Activated CD8-positive, alpha-beta T cell treated with anti-CD3 and anti-CD28 coated beads for 36 hours (primary cell): ENCODE measurements at places on chromosomes 3 and 15. TPM values are rescaled to one million over a fixed set of nuclear protein-coding genes. Genes with fewer than 3 reads are reported as not detected.

GRCh38 chr3:107589454-107589853 is 66.7 kb downstream of the BBX start:
- H3K27ac ChIP-seq = peak overlapping the region; percentile 0
- peaks cover 4% of the 10 kb centered on the region for H3K36me3 ChIP-seq
- H3K27me3 ChIP-seq = no peaks in the 10 kb centered on the region
- DNase-seq = no peak
- H3K4me1 ChIP-seq = peaks cover 23% of the 10 kb centered on the region

The RPL35A gene
- 1,685 TPM for total RNA-seq

The VIPR1 gene
- total RNA-seq = 8.5 TPM

- no peak for DNase-seq
- no peaks in the 10 kb centered on the region for H3K36me3 ChIP-seq
- no peak overlapping the region for H3K4me3 ChIP-seq
- peaks cover 2% of the 10 kb centered on the region for H3K27me3 ChIP-seq
- no peaks in the 10 kb centered on the region for H3K4me1 ChIP-seq
- no peak overlapping the region for H3K27ac ChIP-seq
Measured at GRCh38 chr3:195033531-195034091, 237.3 kb downstream of the XXYLT1 start.

- H3K36me3 ChIP-seq = peaks cover 6% of the 10 kb centered on the region
- H3K4me3 ChIP-seq = no peak overlapping the region
- H3K4me1 ChIP-seq = peaks cover 38% of the 10 kb centered on the region
Measured at GRCh38 chr15:101129851-101130380, 121.9 kb downstream of the CHSY1 start.

The PRR20G gene
- not detected for total RNA-seq

DNA sequence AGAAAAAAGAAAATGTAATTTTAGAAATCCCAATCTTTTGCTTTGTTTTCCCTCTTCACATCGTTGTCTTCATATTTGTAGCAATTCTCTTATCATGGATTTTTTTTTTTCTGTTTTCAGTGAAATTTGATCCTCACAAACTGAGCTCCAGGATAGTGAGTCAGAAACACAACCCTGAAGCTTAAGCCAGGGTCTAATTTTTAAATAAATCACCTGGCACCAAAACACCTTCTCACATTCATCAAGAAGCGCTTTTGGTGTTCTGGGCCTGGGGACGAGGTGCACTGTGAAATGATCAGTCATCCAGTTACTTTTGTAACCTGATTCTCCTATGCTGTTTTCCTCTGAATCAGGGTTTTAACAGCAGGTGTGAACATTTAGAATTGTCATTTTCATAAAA is 87.7 kb downstream of the REC114 start:
- no peak overlapping the region for H3K27ac ChIP-seq
- peaks cover 1% of the 10 kb centered on the region for H3K27me3 ChIP-seq
- no peaks in the 10 kb centered on the region for H3K4me1 ChIP-seq
- no peak overlapping the region for H3K4me3 ChIP-seq

The GOLGA6A gene
- not detected for total RNA-seq

DNA sequence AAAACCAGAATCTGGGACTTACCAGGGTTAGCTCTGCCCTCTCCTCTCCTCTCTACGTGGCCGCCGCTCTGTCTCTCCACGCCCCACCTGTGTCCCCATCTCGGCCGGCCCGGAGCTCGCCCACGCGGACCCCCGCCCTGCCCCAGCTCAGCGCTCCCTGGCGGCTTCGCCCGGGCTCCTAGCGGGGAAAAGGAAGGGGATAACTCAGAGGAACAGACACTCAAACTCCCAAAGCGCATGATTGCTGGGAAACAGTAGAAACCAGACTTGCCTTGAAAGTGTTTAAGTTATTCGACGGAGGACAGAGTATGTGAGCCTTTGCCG is 5.4 kb downstream of the ISL2 start:
- H3K4me3 ChIP-seq = peak overlapping the region; percentile 47
- H3K4me1 ChIP-seq = peaks cover 43% of the 10 kb centered on the region
- no peak for DNase-seq
- H3K27ac ChIP-seq = no peak overlapping the region

- no peak for DNase-seq
- no peak overlapping the region for H3K27ac ChIP-seq
- H3K27me3 ChIP-seq = peaks cover 26% of the 10 kb centered on the region
- H3K36me3 ChIP-seq = no peaks in the 10 kb centered on the region
- no peak overlapping the region for H3K4me3 ChIP-seq
Measured at GRCh38 chr15:57595011-57595866, 3.5 kb downstream of the MYZAP start.

The ZNF639 gene
- total RNA-seq = 35.4 TPM

DNA sequence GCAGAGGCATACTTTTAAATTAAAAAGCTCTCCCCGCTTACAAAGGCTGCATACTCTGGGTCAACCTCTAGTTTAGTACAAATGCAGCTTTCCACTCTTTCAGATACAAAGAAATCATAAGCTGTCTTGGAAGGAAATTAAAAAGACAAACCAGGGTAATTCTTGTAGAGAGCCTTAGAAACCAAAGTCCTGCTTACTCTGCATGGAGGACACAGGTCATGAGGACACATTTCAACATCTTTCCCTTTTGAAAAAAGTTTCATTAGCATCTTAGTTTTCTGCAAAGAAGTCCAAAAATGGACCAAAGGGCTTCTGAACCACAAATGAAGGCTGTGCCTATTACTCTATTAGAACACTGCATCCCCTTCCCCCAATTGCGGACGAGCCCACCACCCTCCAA is 50.5 kb upstream of the WNT5A start:
- no peak for DNase-seq
- no peaks in the 10 kb centered on the region for H3K4me1 ChIP-seq

GRCh38 chr3:7568526-7569184 is 707.7 kb downstream of the GRM7 start:
- no peaks in the 10 kb centered on the region for H3K4me1 ChIP-seq
- DNase-seq = no peak
- H3K27ac ChIP-seq = no peak overlapping the region
- no peak overlapping the region for H3K4me3 ChIP-seq
- no peaks in the 10 kb centered on the region for H3K27me3 ChIP-seq
- no peaks in the 10 kb centered on the region for H3K36me3 ChIP-seq

DNA sequence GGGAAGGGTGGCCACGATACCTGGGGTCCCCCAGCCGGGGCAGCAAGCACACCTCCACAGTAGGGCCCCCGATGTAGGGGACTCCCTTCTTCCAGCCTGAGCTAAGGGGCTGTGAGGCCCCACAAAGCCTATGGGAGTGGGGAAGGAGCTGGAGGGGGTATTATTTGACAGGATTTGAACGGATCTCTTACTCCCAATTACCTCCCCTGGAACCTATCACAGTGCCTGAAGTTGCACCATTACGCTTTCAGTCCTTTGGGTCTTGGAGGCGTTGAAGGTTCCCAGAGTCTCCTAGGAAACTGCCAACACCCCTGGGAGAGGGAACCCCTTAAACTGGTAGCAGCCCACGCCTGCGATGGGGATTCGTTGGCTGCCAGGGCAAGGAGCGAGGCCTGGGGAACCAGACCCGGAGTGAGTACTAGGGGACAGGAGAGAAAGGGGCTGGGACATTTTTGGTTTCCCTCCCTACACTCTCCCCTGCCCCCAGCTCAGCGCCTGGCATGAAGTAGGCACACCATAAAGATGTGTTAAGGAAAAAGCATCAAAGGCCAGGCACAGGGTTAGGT is 409 bp upstream of the LHFPL4 start:
- H3K4me1 ChIP-seq = peaks cover 5% of the 10 kb centered on the region
- H3K27me3 ChIP-seq = peaks cover 42% of the 10 kb centered on the region
- peaks cover 2% of the 10 kb centered on the region for H3K36me3 ChIP-seq
- H3K4me3 ChIP-seq = no peak overlapping the region

GRCh38 chr15:77901921-77902750 is 175.4 kb downstream of the TBC1D2B start:
- H3K27ac ChIP-seq = no peak overlapping the region
- H3K4me3 ChIP-seq = no peak overlapping the region
- no peaks in the 10 kb centered on the region for H3K27me3 ChIP-seq
- H3K36me3 ChIP-seq = no peaks in the 10 kb centered on the region
- no peaks in the 10 kb centered on the region for H3K4me1 ChIP-seq

The GOLGA8N gene
- total RNA-seq = 7.4 TPM

- no peaks in the 10 kb centered on the region for H3K27me3 ChIP-seq
- H3K4me1 ChIP-seq = peaks cover 26% of the 10 kb centered on the region
- H3K4me3 ChIP-seq = no peak overlapping the region
- no peak for DNase-seq
- H3K27ac ChIP-seq = peak overlapping the region; percentile 33
Measured at GRCh38 chr3:20057612-20058180, 17.4 kb downstream of the KAT2B start.

DNA sequence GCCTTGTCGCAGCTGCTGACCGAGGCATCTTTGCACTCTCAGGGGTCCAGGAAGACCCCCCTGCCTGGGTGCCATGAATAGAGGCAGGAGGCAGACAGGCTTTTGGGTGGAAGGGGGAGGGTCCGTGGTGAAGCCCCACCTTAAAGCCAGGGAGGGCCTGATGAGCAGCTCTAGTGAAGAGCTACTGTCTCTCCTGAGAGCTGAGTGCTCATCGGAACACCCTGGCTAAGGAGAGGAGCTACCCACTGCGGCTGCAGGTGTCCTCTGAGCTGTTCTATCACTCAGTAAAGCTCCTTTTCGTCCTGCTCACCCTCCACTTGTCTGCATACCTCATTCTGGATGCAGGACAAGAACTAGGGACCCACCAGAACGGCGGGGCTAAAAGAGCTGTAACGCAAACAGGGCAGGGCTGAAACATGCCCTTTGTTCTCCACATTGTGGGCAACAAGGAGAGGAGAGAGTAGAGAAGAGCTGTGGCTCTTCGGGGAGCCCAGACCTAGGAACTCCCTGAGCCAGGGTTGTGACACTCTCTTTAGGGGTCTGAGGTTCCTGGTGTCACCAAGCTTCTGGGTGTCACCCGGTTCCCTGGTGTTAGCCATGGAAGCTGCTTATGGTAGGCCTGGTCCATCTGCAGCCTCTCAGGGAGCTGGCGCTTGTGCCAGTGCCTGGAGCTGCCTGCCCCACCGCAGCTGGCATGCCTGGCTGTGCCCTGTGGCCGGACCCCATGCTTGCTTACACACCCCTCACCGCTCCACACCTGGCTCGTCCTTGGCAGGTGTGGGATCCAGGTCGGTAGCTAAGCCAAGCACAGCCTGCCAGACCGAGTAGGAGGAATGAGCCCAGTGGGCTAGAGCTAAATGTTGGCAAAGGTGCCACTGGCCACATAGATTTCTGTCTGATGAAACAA is 26.2 kb upstream of the TFG start:
- no peak overlapping the region for H3K27ac ChIP-seq
- H3K36me3 ChIP-seq = peaks cover 26% of the 10 kb centered on the region
- no peaks in the 10 kb centered on the region for H3K4me1 ChIP-seq
- H3K27me3 ChIP-seq = no peaks in the 10 kb centered on the region
- DNase-seq = no peak

GRCh38 chr3:21682206-21682605 is 68.8 kb downstream of the ZNF385D start:
- H3K4me1 ChIP-seq = no peaks in the 10 kb centered on the region
- no peaks in the 10 kb centered on the region for H3K27me3 ChIP-seq
- no peaks in the 10 kb centered on the region for H3K36me3 ChIP-seq
- H3K27ac ChIP-seq = no peak overlapping the region

DNA sequence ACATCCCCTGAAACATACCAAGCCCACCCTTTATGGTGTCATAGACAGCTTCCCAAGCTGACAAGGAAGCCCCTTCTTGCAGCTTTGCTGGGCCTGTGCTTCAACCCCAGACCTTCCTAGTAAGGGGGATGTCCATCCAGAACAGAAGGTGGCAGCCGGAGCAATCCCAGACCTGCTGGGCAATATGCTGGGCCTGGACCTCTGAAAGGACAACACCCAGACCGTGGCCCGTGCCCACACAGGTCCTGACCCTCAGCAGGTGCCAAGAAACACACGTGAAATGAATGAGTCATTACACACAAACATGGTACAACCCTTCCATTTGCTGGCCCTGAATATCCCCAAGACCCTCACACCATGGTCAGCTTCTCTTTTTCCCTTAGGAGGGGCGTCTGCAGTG is 19.8 kb upstream of the VILL start:
- H3K36me3 ChIP-seq = no peaks in the 10 kb centered on the region
- no peak for DNase-seq
- no peak overlapping the region for H3K4me3 ChIP-seq
- no peak overlapping the region for H3K27ac ChIP-seq
- H3K27me3 ChIP-seq = no peaks in the 10 kb centered on the region

GRCh38 chr3:179083977-179084376 is 12.4 kb upstream of the ZMAT3 start:
- H3K4me3 ChIP-seq = no peak overlapping the region
- H3K27ac ChIP-seq = no peak overlapping the region
- DNase-seq = no peak
- H3K27me3 ChIP-seq = peaks cover 2% of the 10 kb centered on the region
- H3K4me1 ChIP-seq = peaks cover 13% of the 10 kb centered on the region

GRCh38 chr3:111904376-111905241 is 45.5 kb downstream of the PHLDB2 start:
- H3K4me1 ChIP-seq = peaks cover 10% of the 10 kb centered on the region
- no peaks in the 10 kb centered on the region for H3K27me3 ChIP-seq
- H3K36me3 ChIP-seq = no peaks in the 10 kb centered on the region

DNA sequence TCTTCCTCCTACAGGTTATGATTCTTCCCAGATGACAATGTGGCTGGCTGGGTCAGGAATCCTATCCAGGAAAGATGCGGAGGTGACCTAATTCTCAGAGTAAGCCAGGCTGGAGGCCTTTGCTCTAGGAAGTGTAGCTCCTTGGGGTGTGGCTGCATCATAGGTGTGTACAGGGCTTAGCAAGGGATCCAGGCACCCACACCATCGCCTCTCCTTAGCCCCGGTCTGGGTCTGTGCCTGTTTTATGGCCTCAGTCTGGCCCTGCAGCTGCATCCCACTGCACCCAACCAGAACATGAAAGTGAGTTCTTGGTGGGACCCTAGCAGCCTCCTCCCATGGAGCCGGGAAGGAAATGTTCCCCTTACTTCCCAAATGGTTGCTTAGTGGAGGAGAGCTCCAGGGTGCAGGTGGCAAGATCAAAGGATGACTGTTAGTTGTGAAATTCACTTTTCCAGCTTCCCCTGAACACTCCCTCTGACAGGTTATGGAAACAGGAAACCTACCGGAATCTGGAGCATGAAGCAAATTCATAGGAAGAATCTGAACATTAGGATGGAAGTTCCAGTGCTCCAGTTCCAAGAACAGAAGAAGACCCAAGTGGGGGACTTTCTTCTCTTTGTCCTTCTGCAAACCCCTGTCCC is 2.7 kb upstream of the AMOTL2 start:
- H3K27me3 ChIP-seq = peaks cover 46% of the 10 kb centered on the region
- DNase-seq = no peak
- no peak overlapping the region for H3K27ac ChIP-seq
- H3K36me3 ChIP-seq = no peaks in the 10 kb centered on the region

The SLITRK3 gene
- not detected for total RNA-seq

The ADGRG7 gene
- 24.7 TPM for total RNA-seq

GRCh38 chr3:38022896-38023709 is 6.3 kb downstream of the PLCD1 start:
- peak overlapping the region; percentile 81 for H3K4me3 ChIP-seq
- H3K4me1 ChIP-seq = peaks cover 23% of the 10 kb centered on the region
- H3K36me3 ChIP-seq = peaks cover 4% of the 10 kb centered on the region
- peaks cover 3% of the 10 kb centered on the region for H3K27me3 ChIP-seq
- DNase-seq = peak; percentile 21
